NCI-H187 treated with DMSO at 0.1 percent for 48 hours (cell line): ENCODE measurements at places on chromosomes 6 and 20.

DNA sequence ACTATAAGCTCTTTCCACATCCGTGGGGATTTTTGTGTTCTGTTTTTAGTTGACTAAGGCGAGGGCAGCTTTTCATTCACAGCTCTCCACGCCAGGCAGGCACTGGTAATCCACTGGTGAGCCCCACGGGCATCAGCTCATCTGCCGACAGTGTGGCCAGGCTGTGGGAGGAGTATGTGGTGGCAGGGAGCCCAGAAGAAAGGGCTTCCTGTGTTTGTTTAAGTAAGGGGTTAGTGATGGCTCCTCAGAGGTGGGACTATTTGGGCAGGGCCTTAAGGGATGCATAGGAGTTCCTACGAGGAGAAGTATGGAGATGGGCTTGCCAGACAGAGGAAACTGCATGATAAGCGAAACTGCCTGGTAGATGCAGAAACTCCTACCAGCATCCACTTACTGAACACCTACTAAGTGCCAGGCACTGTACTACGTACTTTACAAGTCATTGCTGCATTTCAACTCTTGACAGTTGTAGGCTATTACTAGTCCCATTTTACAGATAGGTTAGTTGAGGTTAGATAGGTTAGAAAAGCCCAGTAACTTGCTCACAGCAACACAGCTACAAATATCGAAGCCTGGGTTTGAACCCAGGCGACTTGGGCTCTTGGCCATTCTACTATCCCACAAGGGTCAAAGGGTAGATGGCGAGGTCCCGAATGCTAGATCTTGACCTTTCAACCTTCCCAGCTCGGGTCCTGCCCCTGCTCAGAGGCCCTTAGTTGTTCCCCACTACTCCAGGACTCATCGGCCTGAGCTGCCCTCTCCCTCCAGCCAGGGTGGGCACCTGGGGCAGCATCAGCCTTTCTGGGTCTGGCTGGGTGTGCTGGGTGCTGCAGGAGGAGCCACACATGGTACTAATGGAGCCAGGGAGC, 55.1 kb downstream of the CEBPB start:
- DNase-seq = no peak

GRCh38 chr20:32278199-32278643, 770 bp downstream of the KIF3B start:
- no peak for DNase-seq

DNA sequence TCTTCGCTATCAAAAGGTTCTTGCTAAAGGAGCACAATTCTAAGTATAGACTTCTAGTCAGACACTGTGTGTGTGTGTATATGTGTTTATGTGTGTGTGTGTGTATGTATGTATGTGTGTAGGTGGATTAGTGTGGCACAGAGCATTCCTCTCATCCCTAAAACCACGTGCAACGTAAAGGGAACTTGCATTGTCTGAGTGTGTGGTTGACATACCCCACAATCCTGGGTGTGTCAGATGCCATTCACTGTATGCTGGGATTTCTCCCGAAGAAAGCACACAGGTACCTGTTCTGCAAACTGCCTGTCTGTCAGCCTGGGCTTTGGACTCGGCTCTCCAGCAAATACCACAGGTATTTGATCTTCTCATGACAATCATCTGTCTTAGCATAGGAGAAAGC, 42.3 kb upstream of the TBC1D7 start:
- no peak for DNase-seq

GRCh38 chr6:27290065-27290849, 21.8 kb downstream of the POM121L2 start:
- no peak for DNase-seq

- DNase-seq = no peak
Measured at GRCh38 chr20:14491436-14491835, 154.0 kb upstream of the FLRT3 start.

GRCh38 chr6:73964241-73964854, 268.3 kb downstream of the CD109 start:
- DNase-seq = no peak

DNA sequence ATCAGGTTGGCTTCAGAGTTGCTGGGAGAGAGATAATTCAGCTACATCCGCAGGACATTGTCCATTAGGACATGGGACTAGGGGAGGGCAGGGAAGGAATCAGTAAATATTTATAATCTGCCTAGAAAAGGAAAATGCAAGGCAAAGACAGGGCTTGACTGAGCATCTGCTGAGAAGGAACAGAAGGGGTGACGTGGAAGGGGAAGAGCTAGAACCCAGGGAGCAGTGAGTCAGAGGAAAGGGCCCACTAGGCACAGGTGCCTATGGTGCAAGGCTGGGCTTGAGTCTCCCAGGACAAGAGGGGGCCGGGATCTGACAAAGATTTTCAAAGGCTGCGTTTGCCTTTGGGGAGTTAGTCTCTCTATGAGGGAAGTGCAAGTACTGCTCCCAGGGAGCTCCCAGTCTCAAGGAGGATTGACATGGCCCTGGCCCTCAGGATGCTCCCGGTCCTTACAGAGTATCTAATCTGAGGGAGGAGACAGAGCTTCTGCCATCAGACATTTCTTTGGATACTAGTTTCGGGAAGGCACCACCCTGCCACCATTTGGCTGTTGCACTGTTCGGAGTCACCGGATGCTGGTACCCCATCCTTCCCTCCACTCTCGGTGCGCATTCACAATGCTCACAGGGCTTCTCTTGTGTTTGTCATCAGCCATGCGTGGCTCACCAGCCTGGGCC, 21.9 kb downstream of the VEGFA start:
- no peak for DNase-seq

DNA sequence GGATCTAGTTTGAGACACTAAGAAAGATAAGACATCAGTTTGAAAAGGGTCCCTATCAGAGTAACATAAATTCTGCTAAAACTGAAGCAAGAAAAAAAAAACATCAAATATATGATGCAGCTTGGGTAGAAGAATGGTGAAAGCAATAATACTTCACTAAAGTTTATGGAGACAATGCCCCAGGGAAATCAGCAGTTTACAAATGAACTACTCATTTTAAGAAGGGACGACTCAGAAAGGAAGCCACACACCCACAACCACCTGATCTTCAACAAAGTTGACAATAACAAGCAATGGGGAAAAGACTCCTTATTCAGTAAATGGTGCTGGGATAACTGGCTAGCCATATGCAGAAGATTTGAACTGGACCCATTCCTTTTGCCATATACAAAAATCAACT, 143.5 kb downstream of the TPBG start:
- DNase-seq = no peak
